SK-N-DZ (cell line): ENCODE measurements at places on chromosomes 7 and 10.

- DNase-seq = peak; percentile 66
Measured at GRCh38 chr10:101006593-101007098, 7.0 kb downstream of the LZTS2 start.

- DNase-seq = no peak
Measured at GRCh38 chr7:84735677-84736076, 451.2 kb downstream of the SEMA3D start.

DNA sequence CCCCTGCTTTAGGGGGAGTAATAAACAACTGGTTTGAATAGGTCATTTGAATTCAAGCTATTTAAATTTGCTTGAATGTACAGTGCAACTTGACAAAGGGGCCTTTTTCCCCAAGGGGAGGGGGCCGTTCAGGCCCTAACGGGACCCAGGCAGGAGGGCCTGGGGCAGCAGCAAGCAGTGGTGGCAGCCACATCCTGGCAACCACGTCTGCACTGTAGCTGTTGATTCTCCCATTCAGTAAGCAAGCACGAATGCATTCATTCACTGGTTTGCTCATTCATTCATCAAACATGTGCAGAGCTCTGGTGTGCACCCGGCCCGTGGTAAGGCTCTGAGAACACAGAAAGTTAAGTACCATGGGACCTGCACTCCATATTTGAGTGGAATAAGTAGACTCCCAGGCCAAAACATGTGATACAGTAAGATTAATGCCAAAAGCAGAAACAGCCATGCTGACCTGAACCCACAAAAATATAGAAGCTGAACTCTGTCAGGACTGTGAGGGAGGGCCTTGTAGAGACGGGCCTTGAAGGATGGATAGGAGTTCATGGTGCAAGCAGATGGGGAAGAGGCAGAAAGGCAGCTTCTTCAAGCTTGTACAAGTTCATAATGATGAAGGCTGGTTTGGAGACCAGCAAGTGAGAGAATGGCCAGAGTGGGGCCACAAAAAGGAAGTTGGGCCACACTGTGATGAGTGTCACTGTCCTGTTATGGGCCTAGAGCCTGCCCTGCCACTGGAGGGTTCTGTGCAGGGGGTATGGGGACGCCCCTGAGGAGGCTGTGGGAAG, 29.3 kb upstream of the C10orf53 start:
- DNase-seq = no peak

DNA sequence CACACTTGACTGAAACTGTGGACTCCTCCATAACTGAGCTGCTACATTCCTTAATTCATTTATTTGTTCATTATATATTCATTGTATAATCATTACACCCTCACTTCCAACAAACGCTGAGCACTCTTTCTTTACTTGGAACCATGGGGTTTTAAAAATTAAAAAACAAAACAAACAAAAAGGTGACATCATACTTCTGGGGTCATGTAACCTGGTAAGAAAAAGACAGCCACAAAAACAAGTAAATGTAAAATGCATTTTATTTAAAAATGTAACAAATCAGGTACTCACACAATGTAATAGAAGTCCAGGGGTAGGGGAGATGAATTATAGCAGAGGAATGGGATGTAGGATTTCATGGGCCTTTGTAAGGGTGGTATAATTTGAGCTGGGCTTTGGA, 25.1 kb downstream of the PLEKHS1 start:
- no peak for DNase-seq

- no peak for DNase-seq
Measured at GRCh38 chr10:3861795-3862194, 76.8 kb upstream of the KLF6 start.

DNA sequence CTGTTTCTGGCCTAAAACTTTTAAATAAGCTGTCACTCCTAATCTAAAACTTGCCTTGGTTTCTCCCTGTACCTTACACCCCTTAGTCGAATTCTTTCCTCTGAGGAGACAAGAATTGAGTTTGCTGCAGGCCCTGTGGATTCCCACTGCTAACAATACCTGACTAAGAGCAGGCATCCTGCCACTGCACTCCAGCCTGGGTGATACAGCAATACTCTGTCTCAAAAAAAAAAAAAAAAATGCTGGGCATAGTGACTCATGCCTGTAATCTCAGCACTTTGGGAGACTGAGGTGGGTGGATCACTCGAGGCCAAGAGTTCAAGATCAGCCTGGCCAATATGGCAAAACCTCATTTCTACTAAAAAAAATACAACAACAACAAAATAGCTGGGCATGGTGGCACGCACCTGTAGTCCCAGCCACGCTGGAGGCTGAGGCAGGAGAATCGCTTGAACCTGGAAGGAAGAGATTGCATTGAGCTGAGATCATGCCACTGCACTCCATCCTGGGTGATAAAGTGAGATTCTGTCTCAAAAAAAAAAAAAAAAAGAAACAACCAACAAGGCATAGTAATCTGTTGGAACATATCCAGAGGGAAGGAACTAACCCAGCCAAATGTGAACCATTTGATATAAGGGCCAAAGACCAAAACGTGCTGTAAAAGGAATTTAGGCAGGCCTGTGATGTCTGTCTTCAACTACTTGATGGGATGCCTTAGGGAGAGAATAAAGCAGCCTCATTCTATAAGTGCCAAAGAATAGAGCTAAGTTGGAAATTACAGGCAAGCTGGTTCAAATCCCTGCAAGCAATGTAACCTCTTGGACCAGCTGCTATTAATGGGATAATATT, 732.7 kb upstream of the AUTS2 start:
- DNase-seq = no peak

GRCh38 chr7:31811650-31812461, 124.8 kb downstream of the PPP1R17 start:
- no peak for DNase-seq

GRCh38 chr7:98357751-98358161, 43.1 kb downstream of the BAIAP2L1 start:
- DNase-seq = no peak
